Putamen (tissue), 1 donor: ENCODE measurements at places on chromosomes 2 and 18.

GRCh38 chr18:572091-572830 lies 7.9 kb upstream of the CETN1 start:
- DNase-seq = no peak

DNA sequence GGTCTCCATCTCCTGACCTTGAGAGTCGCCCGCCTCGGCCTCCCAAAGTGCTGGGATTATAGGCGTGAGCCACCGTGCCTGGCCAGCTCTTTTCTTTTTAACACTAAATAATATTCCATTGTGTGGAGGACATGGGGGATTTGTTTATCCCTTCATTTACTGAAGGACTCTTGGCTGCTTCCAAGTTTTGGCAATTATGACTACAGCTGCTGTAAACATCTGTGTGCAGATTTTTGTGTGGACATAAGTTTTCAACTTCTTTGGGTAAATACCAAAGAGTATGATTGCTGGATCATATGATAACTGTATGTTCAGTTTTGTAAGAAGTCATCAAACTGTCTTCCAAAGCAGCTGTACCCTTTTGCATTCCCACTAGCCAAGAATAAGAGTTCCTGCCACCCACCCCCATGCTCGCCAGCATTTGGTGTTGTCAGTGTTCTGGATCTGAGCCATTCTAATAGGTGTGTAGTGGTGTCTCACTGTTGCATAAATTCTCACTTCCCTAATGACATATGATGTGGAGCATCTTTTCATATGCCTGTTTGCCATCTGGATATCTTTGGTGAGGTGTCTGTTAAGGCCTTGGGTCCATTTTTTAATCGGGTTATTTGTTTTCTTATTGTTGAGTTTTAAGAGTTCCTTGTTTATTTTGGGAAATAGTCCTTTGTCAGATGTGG lies 52.2 kb downstream of the TNFRSF11A start:
- DNase-seq = no peak

GRCh38 chr18:79595876-79596374 lies 83.7 kb upstream of the CTDP1 start:
- DNase-seq = no peak

DNA sequence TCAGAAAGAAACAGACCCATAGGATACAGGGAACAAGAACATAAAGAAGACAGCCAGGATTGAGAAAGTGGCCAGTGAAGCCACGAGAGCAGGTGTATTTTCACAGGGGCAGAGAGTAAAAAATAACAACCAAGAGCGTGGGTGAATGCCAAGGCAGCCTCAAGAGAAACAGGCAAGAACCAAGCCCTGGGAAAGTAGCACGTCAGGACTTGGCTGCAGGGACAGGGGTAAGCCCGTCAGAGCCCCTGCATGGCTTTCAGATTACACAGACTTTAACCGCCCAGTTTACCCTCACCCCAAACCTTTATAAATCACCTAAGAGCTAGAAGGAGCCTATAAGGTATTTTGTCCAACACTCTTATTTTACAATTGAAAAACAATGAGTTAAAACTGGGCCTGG lies 43.7 kb downstream of the ARL4C start:
- peak; percentile 7 for DNase-seq

- DNase-seq = no peak
These were observed 330.4 kb downstream of the LPIN1 start for GRCh38 chr2:12076810-12077209.

DNA sequence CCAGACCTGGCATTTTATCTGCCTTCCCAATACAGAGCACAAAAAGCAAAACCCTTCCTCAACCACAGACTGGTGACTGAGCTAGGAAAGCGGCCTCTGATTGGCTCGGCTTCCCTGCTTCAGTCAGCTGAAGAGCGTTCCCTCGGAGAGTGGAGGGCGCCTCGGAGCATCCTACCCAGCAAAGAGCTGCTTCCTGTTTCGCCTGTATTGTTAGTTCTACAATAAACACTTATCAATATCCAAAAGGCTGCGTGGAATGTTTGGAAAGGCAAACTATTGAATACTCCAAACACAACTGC lies 125.0 kb downstream of the CACNB4 start:
- DNase-seq = peak; percentile 72

GRCh38 chr2:234497594-234498235 lies 834 bp upstream of the ARL4C start:
- no peak for DNase-seq

GRCh38 chr18:37457341-37457740 lies 108.3 kb downstream of the CELF4 start:
- no peak for DNase-seq

DNA sequence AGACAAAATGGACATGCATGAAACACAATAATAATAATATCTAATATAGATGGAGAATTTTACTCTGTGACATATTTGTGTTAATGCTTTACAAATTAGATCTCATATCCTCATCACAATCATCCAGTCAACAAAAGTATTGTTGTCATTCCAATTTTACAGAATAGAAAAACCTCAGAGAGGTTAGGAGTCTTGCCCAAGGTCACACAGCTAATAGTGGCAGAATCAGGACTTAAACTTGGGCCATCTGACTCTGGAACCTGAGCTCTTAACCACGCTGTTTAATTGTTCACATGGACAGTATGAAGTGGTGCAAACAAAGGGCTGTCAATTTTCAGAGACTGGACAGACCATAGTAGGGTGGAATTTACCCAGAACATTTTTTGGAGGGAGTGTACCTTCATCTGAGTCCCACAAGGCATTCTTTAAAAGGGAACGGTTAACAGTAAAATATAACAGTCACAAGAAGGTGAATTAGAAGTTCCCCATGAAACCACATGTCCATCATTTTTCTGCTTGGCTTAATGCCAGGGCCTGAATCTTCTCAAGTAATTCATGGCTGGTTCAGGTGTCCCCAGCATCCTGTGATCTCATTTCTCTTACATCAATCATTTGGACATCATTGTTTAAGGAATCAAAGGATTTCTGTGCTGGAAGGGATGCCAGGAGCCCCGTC lies 35.4 kb upstream of the CCDC93 start:
- no peak for DNase-seq

- DNase-seq = no peak
These were observed 49.7 kb upstream of the ABCA12 start for GRCh38 chr2:215188078-215188477.

DNA sequence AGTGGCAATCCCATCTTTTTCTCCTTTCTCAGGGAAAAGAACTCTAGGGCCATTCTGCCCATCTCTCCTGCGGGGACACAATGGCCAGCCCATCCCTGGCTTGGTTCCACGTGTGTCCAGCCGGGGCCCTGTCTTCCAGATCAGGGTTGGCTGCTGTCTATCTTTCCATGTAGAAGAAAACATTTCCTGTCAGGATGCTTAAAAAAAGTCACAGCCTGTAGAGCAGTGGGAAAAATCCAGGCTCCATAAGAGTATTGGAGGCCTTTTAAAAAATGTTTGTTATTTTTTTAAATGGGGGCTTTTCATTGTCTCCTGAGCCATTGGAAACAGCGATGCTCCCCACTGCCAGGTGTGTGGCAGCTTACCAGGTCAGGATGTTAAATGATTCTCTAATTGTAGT lies 105.6 kb downstream of the TGFA start:
- no peak for DNase-seq

- no peak for DNase-seq
These were observed 225.7 kb upstream of the SPOPL start for GRCh38 chr2:138275881-138276280.

DNA sequence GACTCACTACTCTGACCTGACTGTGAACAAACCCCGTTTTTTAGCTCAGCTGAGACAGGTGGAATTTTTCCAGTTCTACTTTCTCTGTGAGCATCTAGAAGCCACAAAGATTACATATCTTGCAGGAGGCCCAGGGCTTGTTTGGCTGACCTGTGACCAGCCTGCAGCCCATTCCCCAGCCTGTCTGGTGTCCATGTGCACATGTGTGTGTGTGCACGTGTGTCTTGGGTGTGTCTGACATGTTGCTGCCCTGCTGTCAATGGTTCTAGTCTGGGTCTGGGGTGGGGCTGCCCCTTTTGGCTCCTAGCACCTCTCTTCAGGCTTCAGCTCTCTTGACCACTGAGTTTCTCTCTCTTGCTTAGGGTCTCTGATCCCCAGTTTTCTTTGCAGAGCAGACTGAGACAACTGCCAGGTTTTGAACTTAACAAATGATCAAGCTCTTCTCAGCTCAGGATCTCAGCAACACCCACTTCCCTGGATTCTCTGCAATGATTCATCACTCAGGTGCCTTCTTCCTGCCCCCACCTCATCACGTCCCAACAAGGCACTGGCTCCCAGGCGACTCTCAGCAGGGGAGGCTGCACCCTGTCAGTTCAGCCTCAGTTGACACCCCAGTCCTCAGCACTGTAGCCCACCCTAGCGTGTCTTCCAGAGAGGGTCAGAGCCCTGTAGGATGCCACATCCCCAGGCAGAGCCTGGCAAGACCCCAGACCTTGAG lies 130.3 kb downstream of the CELF4 start:
- peak; percentile 75 for DNase-seq

GRCh38 chr2:164913640-164914350 lies 41.5 kb downstream of the SLC38A11 start:
- DNase-seq = no peak

GRCh38 chr2:17495590-17495989 lies 22.6 kb downstream of the RAD51AP2 start:
- DNase-seq = no peak

GRCh38 chr2:178143481-178143880 lies 31.2 kb downstream of the RBM45 start:
- no peak for DNase-seq

- no peak for DNase-seq
These were observed 214.9 kb downstream of the DSEL start for GRCh38 chr18:67301592-67301991.

GRCh38 chr2:219119422-219120043 lies 41.1 kb downstream of the NHEJ1 start:
- peak; percentile 17 for DNase-seq

DNA sequence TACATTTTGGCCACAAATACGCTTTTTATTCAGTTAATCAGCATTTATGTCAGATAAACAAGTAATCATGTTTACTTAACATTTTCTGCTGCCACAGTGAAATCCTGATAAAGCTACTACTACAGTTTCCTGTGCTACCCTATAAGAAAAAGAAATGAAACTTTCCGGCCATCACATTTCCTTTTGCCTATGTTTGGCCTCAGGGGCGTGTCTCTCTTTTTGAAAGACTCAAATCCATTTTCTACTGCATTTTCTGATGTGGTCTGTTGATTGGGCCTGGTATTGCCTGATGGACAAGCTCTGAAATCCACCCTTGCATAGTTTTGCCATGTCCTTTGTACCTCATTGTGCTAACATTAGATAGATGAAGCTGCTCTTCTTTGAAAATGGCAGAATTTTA lies 152.6 kb downstream of the AGPS start:
- no peak for DNase-seq

DNA sequence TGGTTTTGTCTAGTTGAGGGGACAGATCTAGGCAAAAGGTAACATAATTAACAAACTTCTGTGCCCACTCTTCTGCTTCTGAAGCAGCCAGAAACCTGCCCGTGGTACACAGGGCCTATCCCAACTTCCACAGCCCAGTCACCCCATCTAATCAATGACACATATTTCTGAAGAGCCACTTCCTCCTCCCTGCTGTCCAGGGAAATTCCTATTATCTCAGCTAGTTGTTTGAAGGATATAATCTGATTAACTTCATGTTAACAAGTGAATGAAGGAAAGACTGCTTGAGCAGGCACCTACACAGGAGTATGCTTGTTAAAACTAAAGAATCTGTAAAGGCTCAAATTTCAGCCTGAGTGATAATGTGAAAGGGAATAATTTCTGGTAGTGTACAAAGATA lies 61.4 kb downstream of the CCDC148 start:
- DNase-seq = no peak

GRCh38 chr2:33204945-33205344 lies 258.2 kb downstream of the LTBP1 start:
- DNase-seq = no peak

DNA sequence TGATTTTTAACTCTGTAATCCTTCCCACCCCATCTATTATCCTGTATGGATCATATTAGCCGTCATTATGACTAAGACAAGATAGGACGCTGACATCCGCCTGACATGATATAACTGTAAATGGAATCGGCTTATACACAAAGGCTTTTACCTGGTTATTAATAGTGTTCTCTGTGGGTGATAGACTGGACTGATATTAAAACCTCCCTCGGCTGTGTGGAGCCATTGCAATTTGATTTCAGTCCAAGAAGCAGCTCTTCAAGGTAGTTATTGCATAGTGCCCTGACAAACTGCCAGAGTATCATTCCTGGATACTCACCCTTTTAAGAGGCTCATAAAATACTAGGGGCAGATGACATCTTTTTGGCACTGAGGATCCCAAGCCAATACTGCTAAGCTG lies 226.1 kb upstream of the HNRNPA3 start:
- no peak for DNase-seq

GRCh38 chr2:238467792-238468191 lies 41.1 kb downstream of the ASB1 start:
- no peak for DNase-seq

- DNase-seq = no peak
These were observed 40.5 kb downstream of the UPP2 start for GRCh38 chr2:158142165-158142564.

- no peak for DNase-seq
These were observed 59.7 kb downstream of the CXCR4 start for GRCh38 chr2:136058262-136058661.

- DNase-seq = no peak
These were observed 72.9 kb downstream of the BIN1 start for GRCh38 chr2:127034051-127034450.

- no peak for DNase-seq
These were observed 1.0 kb upstream of the REV1 start for GRCh38 chr2:99490623-99491461.

GRCh38 chr2:201879996-201880395 lies 73.7 kb downstream of the CDK15 start:
- no peak for DNase-seq

DNA sequence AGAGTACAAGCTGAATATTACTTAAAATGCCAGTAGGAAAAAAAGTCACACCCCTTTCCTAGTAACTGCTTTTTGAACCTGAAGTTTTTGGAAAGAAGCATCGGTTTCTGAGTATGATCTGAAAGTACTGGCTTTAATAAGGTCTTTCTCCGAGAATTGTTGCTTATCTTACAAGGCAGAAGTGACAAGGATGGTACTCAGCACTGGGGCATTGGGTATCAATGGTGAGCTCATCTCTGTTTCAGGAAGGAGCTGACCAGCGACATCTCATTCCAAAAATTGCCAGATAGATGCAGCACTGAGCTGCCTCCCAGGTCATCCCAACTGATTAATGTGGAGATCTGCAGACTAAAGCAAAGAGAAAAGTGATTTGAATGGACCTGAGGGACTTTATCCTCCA lies 85.4 kb downstream of the FMNL2 start:
- DNase-seq = no peak

DNA sequence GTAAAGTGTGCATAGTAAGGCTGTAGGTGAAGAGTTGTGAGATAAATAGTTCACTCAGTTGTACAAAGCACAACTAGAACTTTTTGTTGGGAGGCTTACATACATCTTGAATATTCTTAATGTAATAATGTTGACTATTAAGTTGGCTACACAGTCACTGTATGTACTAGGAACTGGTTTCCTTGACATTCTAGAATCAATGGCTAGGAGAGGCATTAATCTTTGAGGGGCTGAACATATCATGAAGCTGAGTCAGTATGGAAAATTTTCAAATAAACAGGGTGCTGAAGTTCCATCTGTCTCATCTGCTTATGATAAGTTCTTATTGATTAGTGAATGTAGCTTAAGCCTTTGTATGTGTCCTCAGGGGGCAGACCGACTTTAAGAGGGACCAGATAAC lies 23.4 kb downstream of the METTL21A start:
- DNase-seq = no peak

GRCh38 chr18:5463390-5463789 lies 80.4 kb downstream of the EPB41L3 start:
- DNase-seq = no peak

GRCh38 chr2:205543937-205544702 lies 138.2 kb upstream of the NRP2 start:
- DNase-seq = no peak

- DNase-seq = no peak
These were observed 19.3 kb upstream of the CYP27C1 start for GRCh38 chr2:127239395-127239794.
